Endothelial cell of coronary artery (primary cell): ENCODE measurements at places on chromosomes 2 and 18. TPM values are rescaled to one million over a fixed set of nuclear protein-coding genes. Genes with fewer than 3 reads are reported as not detected.

IL1R2 gene
- total RNA-seq = 0.19 TPM in 1 of 2 replicates, not detected in the other

ATP6V1B1 gene
- total RNA-seq = 0.28 TPM in 1 of 2 replicates, not detected in the other

CD8B gene
- total RNA-seq = not detected in 2 replicates

CXCR1 gene
- not detected in 2 replicates for total RNA-seq

MRPL30 gene
- 35.5 and 36.4 TPM in 2 replicates for total RNA-seq

WNT6 gene
- total RNA-seq = not detected in 2 replicates

ALPP gene
- total RNA-seq = not detected in 2 replicates

IL36B gene
- not detected in 2 replicates for total RNA-seq

STEAP3 gene
- 2.4 and 13.3 TPM in 2 replicates for total RNA-seq

GCG gene
- total RNA-seq = not detected in 2 replicates

MPP4 gene
- total RNA-seq = 7.4 and 8.9 TPM in 2 replicates

GPR55 gene
- total RNA-seq = not detected in 2 replicates

HK2 gene
- total RNA-seq = 14.9 and 38.7 TPM in 2 replicates

RAB31 gene
- 22.7 and 24.9 TPM in 2 replicates for total RNA-seq

CFAP65 gene
- under 0.01 TPM in 1 of 2 replicates, not detected in the other for total RNA-seq

POTEE gene
- total RNA-seq = 0.09 and 0.19 TPM in 2 replicates

CHRNG gene
- not detected in 2 replicates for total RNA-seq

SULT1C2 gene
- not detected in 2 replicates for total RNA-seq

CYB5A gene
- total RNA-seq = 48.6 and 54.9 TPM in 2 replicates
